ENCODE measurements at places on chromosomes 11 and 22. TPM values are rescaled to one million over a fixed set of nuclear protein-coding genes. Genes with fewer than 3 reads are reported as not detected.

DNA sequence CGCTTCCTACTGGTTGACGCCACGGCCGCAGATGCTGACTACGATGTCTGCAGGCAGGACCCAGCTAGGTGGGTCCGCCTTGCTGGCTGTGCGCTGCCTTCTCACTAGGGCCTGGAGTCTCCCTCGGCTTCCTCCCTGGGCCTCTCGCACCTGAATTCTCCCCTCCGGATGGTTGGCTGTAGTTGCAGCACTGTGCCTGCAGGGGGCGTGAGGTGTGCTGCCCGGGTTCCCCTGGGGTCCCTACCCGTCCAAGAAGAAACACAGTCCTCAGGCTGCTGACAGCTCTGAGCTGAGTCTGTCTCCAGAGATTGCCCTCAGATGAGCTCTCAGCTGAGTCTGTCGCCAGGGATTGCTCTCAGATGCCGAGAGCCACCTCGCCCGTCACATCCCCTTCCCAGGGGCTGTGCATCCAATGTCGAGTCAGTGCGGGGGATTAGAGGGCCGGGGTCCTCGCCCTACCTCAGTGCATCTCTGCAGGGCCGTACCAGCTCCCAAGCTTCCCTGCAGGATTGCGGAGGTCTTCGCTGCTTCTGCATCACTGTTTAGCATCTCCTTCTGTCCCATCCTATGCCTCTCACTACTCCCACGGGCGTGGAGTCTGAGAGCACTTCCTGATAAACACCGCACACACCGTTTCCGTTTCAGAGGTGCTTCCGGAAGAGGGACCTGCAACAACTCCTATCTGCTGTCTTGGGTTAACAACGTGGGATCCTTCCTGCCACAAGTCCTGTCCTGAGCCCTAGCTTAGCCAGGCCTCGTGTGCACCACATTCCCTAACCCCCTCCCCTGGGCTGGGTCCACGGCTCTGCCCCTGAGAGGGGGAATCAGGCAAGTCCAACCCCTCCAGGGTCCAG, 196.9 kb downstream of the CSNK2A3 start:
- DNase-seq = no peak

The CDCA5 gene
- 0.33 TPM for total RNA-seq

The KDM4F gene
- not detected for total RNA-seq

The MS4A10 gene
- total RNA-seq = not detected

The ANO5 gene
- total RNA-seq = 16.8 TPM
